ENCODE measurements at places on chromosomes 7 and 10. TPM values are rescaled to one million over a fixed set of nuclear protein-coding genes. Genes with fewer than 3 reads are reported as not detected.

PDLIM1 gene
- total RNA-seq, result 25.4 TPM

CTTNBP2 gene
- 10.2 TPM for total RNA-seq

FFAR4 gene
- not detected for total RNA-seq

DRGX gene
- total RNA-seq, result not detected

SPDYE3 gene
- total RNA-seq, result not detected

PRKCQ gene
- 3.0 TPM for total RNA-seq

MAP3K8 gene
- total RNA-seq, result 35.2 TPM

CALML3 gene
- not detected for total RNA-seq

CCDC172 gene
- not detected for total RNA-seq

JCAD gene
- 21.0 TPM for total RNA-seq

AZGP1 gene
- total RNA-seq, result 1.5 TPM

CDC14C gene
- total RNA-seq, result not detected

ARMC10 gene
- total RNA-seq, result 31.3 TPM

CLCN1 gene
- not detected for total RNA-seq

COMMD3 gene
- total RNA-seq, result 17.5 TPM

NKX1-2 gene
- not detected for total RNA-seq

MDH2 gene
- 69.7 TPM for total RNA-seq

EPC1 gene
- 33.9 TPM for total RNA-seq

ZNHIT1 gene
- 76.2 TPM for total RNA-seq

SLC39A12 gene
- 0.12 TPM for total RNA-seq

MMP21 gene
- total RNA-seq, result 0.13 TPM

TRIL gene
- total RNA-seq, result 3.9 TPM

RRP12 gene
- total RNA-seq, result 25.3 TPM

TMEM139 gene
- total RNA-seq, result not detected

CYP3A4 gene
- total RNA-seq, result not detected

RGR gene
- not detected for total RNA-seq

AKR1D1 gene
- not detected for total RNA-seq

KLF14 gene
- not detected for total RNA-seq

FANK1 gene
- not detected for total RNA-seq

CREB5 gene
- 7.8 TPM for total RNA-seq

SPDYE9 gene
- not detected for total RNA-seq

ELN gene
- total RNA-seq, result 427 TPM

ACSM6 gene
- total RNA-seq, result not detected

VSIR gene
- total RNA-seq, result 60.6 TPM

SPOCK2 gene
- 9.0 TPM for total RNA-seq

IRF5 gene
- total RNA-seq, result 10.1 TPM

MRPL32 gene
- total RNA-seq, result 52.1 TPM

UCN3 gene
- not detected for total RNA-seq

IL6 gene
- 0.85 TPM for total RNA-seq

PPP1R9A gene
- total RNA-seq, result 26.2 TPM

ZNF804B gene
- not detected for total RNA-seq

AMZ1 gene
- total RNA-seq, result 0.12 TPM

CXCL12 gene
- total RNA-seq, result 65.7 TPM

ASB4 gene
- not detected for total RNA-seq

NANOS1 gene
- 19.9 TPM for total RNA-seq

CNPY1 gene
- not detected for total RNA-seq

FAM131B gene
- total RNA-seq, result 0.31 TPM

MALRD1 gene
- total RNA-seq, result 2.8 TPM

Data from gastroesophageal sphincter (tissue), 4 donors.